ENCODE measurements at places on chromosomes 7 and 10. TPM values are rescaled to one million over a fixed set of nuclear protein-coding genes. Genes with fewer than 3 reads are reported as not detected.
A peak's percentile ranks its signal among the peaks of the same experiment; 100 is the strongest.

- no peaks in the 10 kb centered on the region for H3K4me1 ChIP-seq
- no peak overlapping the region for H3K27ac ChIP-seq
- no peaks in the 10 kb centered on the region for H3K36me3 ChIP-seq
- H3K4me3 ChIP-seq = no peak overlapping the region
- H3K27me3 ChIP-seq = peaks cover 9% of the 10 kb centered on the region
Measured at GRCh38 chr7:134703782-134704181, 57.1 kb downstream of the BPGM start.

DNA sequence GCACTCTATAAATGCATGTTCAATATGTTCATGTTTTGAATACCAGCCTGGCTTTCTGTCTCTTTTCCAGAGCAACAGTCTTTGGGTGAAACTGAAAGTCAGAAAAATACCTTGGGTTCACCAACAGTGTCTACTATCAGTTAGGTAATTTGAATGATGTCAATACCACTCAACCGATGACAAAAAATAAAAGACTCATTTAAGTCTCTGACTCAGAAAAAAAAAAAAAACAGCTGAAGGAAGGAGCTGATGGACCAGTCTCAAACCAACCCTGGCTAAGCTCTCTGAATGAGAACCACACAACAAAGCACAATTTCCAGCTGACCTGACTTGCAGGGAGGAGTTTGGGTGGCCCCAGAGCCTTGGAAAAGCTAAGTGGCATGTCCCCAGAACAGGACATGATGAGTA, 42.5 kb downstream of the ABLIM1 start:
- no peaks in the 10 kb centered on the region for H3K36me3 ChIP-seq
- peaks cover 7% of the 10 kb centered on the region for H3K27me3 ChIP-seq
- DNase-seq = no peak
- peak overlapping the region; percentile 12 for H3K27ac ChIP-seq
- peaks cover 11% of the 10 kb centered on the region for H3K4me1 ChIP-seq
- H3K4me3 ChIP-seq = peak overlapping the region; percentile 7

- DNase-seq = no peak
- H3K4me1 ChIP-seq = no peaks in the 10 kb centered on the region
- no peak overlapping the region for H3K27ac ChIP-seq
- no peak overlapping the region for H3K4me3 ChIP-seq
- no peaks in the 10 kb centered on the region for H3K36me3 ChIP-seq
Measured at GRCh38 chr7:1466524-1467271, 7.4 kb upstream of the MICALL2 start.

DNA sequence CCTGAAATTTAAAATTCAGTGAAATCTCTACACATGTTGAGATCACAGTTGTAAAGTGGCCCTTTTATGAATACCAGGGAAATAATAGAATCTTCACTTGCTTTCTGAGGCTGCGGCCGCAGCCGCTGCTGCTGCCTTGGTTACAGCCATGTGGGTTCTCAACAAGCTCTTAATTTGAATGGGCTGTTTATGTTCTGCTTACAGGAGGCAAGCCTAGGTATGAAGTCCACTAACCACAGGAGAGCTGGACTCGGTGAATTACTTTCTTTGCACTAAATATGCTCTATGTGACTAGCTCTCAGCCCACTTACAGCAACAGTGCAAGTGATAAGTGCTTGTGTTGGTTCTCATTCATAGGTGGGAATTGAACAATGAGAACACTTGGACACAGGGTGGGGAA, 410.8 kb downstream of the SFMBT2 start:
- no peaks in the 10 kb centered on the region for H3K36me3 ChIP-seq
- no peak for DNase-seq
- H3K27ac ChIP-seq = peak overlapping the region; percentile 87
- peaks cover 59% of the 10 kb centered on the region for H3K4me1 ChIP-seq
- peak overlapping the region; percentile 61 for H3K4me3 ChIP-seq

DNA sequence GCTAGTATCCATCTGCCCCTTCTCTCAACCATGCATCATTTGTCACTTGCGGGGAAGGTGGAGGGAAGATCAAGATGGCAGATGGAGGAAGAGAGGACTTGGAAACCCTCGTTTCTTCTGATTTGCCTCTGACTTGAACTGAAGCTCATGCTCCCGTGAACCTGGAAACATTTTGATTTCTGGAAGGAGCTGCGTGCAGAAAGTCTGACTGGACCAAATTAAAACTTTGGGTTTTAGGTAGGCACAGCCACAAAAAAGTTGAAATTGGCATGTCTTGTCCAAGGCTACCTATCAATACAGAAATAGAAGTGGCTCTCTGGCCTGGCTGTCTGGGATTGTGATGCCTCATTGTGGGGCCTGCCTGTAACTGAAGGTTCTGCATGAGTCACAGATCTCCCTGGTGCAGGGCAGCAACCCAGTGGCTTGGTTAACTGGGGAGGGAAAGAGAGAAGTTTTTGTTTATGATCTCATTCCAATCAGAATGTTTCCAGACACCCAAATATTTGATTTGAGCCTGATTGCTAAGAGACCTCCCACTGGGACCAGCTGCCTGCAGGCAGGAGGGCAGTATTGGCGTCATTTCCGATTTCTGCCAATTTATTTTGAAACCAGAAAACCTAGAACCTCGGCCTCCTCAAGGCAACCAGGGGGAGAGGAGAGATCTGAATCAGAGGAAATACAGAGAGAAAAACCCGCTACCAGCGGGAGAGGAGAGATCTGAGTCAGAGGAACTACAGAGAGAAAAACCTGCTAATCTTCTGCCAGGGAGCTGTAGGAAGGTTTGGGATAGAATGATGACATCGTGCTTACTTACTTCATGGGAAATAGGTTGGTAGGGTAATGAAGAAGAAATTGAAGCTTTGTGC, 363.6 kb downstream of the ANKRD30A start:
- DNase-seq = no peak
- H3K27ac ChIP-seq = no peak overlapping the region
- H3K4me1 ChIP-seq = no peaks in the 10 kb centered on the region
- H3K36me3 ChIP-seq = no peaks in the 10 kb centered on the region

DNA sequence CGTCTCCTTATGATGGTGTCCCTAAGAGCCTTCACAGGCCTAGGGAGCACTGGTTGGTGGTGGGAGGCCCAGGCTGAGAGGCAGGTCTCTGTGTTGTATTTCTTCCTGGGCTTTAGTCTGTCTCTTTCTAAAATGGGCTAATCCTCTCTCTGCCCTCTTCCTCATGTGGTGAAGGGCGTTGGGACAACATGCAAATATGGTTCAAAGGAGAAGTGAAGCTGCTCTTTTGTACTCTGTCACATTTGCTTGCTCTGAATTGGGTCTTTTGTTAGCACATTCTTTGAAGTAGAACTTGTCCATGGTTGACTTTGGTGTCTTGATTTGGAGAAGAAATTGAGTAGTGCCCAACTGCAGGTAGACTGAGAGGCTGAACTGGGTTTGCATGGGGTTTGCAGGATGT, 814 bp downstream of the HK1 start:
- peaks cover 13% of the 10 kb centered on the region for H3K27me3 ChIP-seq
- no peak overlapping the region for H3K27ac ChIP-seq
- DNase-seq = no peak
- no peaks in the 10 kb centered on the region for H3K36me3 ChIP-seq
- no peaks in the 10 kb centered on the region for H3K4me1 ChIP-seq
- H3K4me3 ChIP-seq = no peak overlapping the region

DNA sequence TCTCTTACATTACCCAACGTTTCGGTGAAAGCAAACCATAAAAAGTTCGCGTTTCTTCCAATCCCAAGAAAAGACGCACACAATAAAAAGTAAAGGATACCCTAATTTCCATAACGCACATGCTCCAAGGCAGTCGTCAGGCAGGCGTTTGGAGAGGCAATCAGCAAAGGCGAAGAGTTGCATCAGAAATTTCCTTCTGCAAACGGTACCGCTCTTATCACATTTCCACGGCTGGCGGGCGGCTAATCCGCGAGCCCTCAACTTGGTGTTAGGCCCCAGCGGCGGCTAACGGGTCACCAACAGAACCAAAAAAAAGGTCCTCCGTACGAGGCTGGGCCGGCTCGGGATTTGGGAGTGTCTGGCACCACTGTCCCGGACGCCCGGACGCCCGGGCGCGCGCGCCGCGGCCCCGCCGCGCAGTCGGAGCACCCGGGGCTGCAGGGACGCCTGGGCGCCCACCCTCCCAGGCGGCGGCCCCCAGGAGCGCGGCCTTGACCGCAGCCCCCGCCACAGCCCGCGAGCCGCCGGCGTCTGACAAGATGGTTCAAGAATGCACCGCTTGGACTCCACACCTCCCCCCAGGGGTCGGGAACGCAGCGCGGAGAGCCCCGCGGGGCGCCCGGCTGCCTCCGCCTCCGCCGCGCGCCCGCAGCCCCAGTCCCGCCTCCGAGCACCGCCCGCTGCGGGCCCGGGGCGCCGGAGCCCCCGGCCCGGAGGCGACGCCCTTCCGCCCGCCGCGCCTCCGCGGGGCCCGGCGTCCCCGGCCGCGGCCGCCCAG, 9.8 kb upstream of the GRB10 start:
- H3K27ac ChIP-seq = no peak overlapping the region
- peak overlapping the region; percentile 75 for H3K4me3 ChIP-seq
- H3K36me3 ChIP-seq = no peaks in the 10 kb centered on the region
- H3K4me1 ChIP-seq = no peaks in the 10 kb centered on the region
- DNase-seq = no peak

DNA sequence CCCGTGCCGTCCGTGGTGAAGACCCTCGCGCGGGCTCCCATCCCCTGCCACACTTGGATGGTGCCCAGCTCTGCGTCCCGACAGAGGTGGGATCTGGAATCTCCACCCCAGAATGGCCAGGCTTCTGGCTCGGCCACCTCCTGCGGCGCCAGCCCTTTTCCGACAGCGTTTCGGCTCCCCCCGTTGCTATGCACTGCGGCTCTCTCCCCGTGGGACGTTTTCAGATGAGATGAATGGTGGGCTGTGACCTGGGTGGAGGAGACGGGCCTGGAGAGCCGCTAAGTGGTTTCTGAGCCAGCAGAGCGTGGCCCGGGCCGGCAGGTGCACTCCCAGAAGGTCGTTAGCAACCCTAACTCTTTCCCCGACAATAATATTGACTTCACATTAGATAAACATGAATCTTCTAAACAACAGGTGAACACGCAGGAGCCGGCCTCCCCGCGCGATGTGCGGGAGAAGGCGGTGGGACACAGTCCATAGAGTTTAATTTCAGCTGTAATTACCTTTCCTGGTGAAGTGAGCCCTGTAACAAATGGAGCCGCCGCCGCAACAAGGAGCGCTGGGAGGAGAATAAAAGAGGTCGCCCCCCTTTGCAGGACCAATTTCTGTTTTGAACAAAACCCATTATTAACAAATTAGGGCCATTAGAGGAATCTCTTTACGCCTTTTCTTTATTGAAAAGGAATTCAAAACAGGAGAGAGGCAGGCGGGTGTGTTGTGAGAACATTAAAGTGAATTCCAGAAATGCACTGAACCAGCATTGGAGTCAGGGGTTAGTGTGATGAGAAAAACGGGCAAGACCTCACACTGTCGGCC, 294.3 kb upstream of the PFKP start:
- H3K4me3 ChIP-seq = no peak overlapping the region
- no peak for DNase-seq
- H3K27me3 ChIP-seq = peaks cover 55% of the 10 kb centered on the region
- H3K27ac ChIP-seq = no peak overlapping the region
- H3K4me1 ChIP-seq = no peaks in the 10 kb centered on the region
- H3K36me3 ChIP-seq = no peaks in the 10 kb centered on the region

PANK1 gene
- 10.5 TPM for total RNA-seq

HOXA2 gene
- not detected for total RNA-seq

ADARB2 gene
- not detected for total RNA-seq
